Memory B cell (primary cell): ENCODE measurements at places on chromosomes 11 and 22.

DNA sequence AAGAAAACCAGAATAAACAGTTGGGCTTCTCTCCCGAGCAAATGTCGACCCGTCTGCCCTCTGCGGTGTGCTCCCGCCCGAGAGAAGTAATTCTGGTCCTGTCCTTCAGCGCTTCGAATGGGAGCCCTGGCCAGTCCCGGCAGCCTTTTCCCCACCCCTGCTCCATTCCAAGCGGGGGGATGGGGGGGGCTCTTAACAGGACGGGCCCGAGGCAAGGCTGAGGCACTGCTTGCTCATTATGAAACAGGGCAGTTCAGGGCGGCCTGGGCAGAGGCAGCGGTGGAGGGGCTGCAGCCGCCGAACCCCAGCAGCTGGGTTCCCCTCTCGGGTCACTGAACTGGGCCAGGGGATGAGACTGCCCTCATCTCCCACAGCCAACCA is 9.1 kb downstream of the BACE1-AS start:
- DNase-seq: no peak

- DNase-seq: no peak
These were observed 693.6 kb downstream of the TBC1D22A start for GRCh38 chr22:47456031-47456430.

- DNase-seq: peak; percentile 55
These were observed 49.7 kb downstream of the TRIOBP start for GRCh38 chr22:37746366-37747079.

GRCh38 chr11:93567401-93567895 is 24.3 kb upstream of the SMCO4 start:
- DNase-seq: no peak

DNA sequence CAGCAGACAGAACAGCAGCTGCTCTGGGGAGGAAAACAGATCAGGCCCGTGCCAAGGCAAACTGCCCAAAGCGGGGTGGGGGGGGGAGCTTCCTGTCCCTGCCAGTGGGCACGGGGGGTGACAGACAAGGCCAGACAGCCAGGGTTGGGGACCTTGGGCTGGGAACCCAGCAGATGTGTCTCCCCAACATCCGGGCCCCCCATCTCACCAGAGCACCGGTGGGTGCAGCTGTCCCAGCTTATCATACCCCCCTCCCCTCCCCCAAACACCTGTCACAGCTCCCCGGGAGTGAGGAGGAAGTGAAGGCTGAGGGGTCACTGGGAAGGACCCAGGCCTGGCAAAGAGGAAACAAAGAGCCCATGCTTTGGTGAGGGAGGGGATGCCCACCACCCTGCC is 1.3 kb downstream of the PPP1R14B start:
- no peak for DNase-seq

DNA sequence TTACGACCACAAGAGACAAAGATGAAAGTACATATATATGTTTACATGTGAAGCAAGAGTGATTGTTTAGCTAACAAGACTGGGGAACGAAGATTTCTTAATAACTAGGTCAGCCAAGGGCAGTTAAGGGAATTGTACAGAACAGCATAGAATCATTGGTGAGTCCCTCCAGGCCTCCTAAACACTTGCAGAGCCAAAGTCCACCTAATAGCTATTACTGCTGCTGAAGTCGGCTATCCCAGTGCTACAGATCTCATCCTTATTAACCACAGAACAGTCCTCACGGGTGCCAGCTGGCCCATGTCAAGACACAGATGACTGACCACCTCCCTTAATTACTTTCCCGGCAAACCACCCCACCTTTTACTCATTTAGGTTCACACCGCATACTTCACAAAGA is 68.5 kb upstream of the OPCML start:
- DNase-seq: no peak

DNA sequence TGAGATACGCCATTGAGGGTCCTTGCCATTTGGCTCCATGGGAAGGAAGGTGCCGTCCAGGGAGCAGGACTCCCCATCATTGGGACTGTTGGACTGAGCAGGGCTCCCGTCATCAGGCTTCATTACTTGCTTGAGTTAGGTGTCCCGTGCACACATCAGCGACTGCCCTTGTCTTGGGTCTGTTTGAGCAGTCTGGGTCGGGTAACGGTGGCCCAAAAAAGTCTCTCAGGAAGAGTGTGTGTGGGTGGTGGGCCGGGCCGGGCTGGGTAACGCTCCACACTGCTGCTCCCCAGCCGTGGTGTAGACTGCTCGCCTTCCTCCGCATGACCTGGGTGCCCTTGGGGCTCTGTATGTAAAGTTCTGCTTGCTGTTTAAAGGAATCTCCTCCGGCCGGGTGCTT is 293.5 kb downstream of the TBC1D22A start:
- DNase-seq: no peak

DNA sequence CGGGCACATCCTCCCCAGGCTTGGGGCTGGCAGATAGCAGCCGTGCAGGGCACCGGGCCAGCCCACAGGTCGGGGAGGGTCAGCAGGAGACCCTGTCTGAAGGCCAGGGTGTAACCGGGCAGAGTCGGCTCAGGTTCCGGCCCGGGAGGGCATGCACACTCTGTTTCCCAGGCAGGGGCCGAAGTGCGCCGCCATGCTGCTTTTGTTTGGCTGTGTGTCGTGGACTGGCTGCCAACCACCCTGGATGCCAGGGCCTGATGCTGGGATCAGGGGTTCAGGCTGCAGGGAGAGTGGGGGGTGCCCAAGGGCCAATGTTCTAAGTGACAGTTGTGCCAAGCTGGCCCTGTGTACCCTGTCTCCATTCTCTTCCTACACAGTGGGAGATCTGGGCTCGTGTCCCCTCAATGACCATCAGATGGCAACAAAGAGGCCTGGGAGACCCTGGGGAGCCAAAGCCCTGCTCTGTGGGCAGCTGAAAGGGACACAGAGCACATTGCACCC is 120.9 kb upstream of the B3GAT1 start:
- DNase-seq: no peak

GRCh38 chr11:121688860-121689614 is 236.3 kb upstream of the SORL1-AS1 start:
- no peak for DNase-seq

- DNase-seq: no peak
These were observed 77.2 kb downstream of the PRSS23 start for GRCh38 chr11:86877503-86877902.

- no peak for DNase-seq
These were observed 134.8 kb upstream of the DDI1 start for GRCh38 chr11:103901656-103902055.

DNA sequence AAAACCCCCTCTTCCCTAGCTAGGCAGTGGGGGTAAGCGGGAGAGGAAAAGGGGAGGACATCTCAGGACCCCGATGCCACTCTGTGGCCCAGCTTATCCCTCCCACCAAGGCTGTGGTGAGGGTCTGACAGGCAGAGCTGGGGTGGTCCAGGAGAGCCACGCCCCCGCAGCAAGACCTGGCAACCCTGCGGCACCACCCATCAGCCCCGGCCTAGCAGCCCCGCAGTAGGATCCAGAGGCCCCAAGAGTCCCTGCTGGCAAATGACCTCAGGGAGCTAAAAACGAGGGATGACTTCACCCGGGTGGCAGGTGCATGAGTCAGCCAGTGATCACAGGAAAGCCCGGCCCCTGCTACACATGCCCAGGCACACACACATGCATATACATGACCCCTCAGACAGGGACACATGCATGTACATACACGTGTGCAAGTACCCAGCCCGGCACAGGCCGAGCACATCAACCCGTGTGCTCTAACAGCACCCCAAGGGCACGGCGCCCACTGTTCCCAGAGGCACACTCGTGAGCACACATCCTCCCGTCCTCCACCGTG is 32.3 kb downstream of the ARVCF start:
- DNase-seq: no peak

DNA sequence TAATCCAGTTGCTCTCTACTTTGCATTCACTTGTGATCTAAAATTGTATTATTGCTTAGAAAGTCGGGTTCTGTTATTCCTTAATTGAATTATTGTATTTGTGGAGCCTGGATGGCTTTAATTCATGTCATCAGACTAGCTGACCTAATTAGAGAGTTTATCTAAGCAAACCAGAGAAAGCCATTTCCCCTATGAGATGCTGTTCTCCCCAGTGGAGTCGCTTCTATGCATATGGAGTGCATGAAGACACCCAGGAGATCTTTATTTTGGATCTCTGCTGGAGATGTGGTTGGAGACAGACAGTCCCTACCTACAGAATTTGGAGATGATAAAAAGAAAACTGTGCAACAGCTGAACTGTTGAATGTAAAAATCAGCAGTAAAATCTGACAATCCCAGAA is 45.2 kb upstream of the MYO18B start:
- no peak for DNase-seq

DNA sequence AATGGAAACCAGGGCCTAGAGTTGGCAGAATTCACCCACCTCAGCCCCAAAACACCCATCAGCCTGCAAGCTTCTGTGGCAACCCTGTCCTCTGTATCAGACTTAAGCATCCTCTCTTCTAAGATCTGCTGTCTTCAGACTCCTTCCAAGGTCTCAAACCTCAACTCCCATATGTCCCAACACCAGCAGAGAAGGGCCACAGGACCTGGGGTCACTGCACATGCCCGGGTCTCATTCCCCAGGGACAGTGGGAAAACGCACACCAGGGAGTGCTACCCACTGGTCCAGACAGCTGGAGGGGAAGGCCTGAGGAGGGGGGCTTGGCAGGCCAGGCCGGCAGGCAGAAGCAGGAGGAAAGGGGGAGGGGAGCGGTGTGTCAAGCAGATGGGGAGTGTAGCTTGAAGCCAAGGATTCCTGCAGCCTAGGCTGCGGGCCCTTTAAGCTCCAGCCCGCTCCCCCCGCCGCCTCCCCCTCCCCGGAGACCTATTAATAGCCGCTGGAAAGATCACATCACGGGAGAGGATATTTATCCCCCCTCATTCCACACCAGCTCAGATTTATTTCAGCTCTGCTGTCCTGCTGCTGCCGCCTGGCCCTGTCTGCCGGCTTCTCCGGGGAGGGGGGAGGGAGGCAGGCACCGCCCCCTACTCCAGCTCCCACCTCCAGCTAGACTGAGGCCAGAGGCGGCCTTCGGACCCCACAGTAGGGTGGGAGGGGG is 16.7 kb downstream of the BCL9L start:
- no peak for DNase-seq
